ENCODE measurements at places on chromosomes 2 and 18. TPM values are rescaled to one million over a fixed set of nuclear protein-coding genes. Genes with fewer than 3 reads are reported as not detected.

The CDH19 gene
- total RNA-seq = 18.6 TPM

The SP5 gene
- total RNA-seq = not detected

The ADRA2B gene
- total RNA-seq = 9.8 TPM

The ALK gene
- total RNA-seq = 0.44 TPM

The LIPG gene
- total RNA-seq = 0.94 TPM

The FBXO48 gene
- 0.65 TPM for total RNA-seq

The CXCR1 gene
- 0.36 TPM for total RNA-seq

The AQP12A gene
- not detected for total RNA-seq

The NAPG gene
- 32.4 TPM for total RNA-seq

The POLE4 gene
- total RNA-seq = 24.6 TPM

The ALPG gene
- total RNA-seq = not detected

The ZAP70 gene
- 8.2 TPM for total RNA-seq

The PRSS56 gene
- not detected for total RNA-seq

The UCN gene
- 4.9 TPM for total RNA-seq

The DPP10 gene
- total RNA-seq = 0.48 TPM

The CCDC74A gene
- total RNA-seq = 7.4 TPM

The APOB gene
- total RNA-seq = 6.6 TPM

The LGALSL gene
- 8.0 TPM for total RNA-seq

The CYS1 gene
- total RNA-seq = 2.7 TPM

Data from omental fat pad (tissue), 4 donors.